ENCODE measurements at places on chromosomes 4 and X.

DNA sequence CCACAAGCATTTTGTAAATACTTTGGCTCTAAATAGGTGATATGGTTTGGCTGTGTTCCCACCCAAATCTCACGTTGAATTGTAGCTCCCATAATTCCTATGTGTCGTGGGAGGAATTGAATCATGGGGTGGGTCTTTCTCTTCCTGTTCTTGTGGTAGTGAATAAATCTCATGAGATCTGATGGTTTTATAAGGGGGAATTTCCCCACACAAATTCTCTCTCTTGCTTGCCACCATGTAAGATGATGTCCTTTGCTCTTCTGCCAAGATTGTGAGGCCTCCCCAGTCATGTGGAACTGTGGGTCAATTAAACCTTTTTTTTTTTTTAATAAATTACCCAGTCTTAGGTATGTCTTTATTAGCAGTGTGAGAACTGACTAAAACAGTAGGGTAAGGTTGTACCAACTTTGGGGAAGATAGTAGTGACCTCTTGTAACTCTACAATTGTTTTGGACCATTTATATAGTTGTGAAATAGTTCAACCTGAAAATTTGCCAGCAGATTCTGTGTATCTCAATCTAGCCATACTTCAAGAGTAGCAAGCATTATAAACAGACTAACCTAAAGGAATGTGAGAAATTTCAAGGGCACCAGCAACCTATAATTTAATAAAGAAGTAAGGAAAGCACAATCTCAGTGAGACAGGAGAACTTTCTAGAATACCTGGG, 727.8 kb downstream of the GRID2 start:
- DNase-seq: no peak

DNA sequence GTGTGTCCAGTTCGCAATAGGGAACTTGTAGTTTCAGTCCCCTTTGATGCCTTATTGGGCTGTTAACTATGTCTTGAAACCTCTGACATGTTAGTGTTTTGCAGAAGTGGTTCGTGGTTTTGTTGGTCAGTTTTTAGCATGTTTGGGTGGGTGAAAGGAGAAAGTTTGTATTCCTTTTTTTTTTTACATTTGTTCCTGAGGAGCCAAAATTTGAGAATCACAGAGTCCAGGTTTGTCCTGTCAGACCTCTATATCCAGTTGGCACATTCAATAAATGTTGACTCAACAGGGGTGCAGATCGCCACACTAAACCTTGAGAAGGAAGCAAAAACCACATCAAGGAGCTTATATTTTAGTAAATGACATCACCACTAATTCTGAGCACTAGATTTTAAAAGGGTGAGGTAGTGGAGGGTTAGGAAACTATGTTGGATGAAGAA, 26.2 kb downstream of the DLG3 start:
- DNase-seq: no peak

GRCh38 chr4:137923494-137923893, 318.7 kb downstream of the SLC7A11 start:
- no peak for DNase-seq

- DNase-seq: no peak
These were observed 18.0 kb downstream of the C4orf33 start for GRCh38 chr4:129113919-129114318.

DNA sequence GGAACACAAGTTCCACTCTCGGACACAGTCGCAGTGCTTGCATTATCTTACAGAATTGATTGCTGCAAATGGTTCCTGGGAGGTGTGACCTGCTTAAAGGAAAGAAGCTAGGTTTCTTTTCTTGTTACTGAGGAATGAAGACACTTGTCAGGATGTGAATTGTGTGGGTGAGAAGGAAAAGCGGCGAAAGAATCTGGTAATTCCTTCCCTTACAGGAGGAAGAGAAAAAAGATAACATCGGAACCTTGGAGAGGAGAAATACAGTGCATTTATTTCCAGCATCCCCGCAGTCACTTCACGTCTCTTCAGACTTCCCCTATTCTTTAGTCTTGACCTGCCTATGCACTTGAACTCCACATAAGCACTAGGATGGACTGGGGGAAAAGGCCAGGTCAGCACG, 389 bp upstream of the CCSER1 start:
- DNase-seq: no peak

GRCh38 chr4:184400375-184400870, 73.9 kb downstream of the IRF2 start:
- DNase-seq: no peak

DNA sequence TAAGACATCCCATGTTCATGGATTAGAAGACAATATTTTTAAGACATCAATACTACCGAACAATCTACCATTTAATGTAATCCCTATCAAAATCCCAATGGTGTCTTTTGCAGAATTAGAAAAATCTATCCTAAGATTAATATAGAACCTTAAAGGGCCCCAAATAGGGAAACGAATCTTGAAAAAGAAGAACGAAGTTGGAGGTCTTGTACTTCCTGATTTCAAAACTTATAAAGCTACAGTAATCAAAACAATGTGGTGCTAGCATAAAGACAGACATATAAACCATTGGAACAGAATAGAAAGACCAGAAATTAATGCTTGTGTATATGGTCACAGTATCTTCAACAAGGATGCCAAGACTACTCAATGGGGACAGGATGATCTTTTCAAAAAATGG, 42.0 kb downstream of the CENPE start:
- DNase-seq: no peak

DNA sequence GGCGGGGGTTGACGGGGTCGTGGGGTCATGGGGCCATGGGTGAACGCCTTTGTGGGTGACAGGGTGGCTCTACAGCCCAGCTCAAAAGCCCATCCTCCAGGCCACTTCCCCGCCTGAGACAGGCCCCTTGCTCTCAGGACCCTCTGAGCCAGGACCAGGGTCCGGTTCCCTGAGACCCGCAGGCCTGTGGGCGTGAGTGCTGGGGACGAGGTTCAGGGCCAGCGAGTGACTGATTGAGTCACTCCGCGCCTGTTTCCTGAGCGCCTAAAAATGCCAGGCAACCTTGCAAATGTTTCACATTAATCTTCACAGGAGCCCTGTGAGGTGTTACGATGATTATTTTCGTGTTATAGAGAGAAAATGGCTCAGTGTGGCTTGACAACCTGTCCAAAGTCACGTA, 97.8 kb downstream of the ZNF674 start:
- no peak for DNase-seq

- no peak for DNase-seq
These were observed 523.8 kb upstream of the CPEB2 start for GRCh38 chr4:14478504-14478903.

- no peak for DNase-seq
These were observed 123.2 kb downstream of the ELOVL6 start for GRCh38 chr4:110075083-110075738.

GRCh38 chr4:98341309-98341708, 80.1 kb downstream of the RAP1GDS1 start:
- DNase-seq: no peak

GRCh38 chr4:180009316-180009715, 2233.9 kb upstream of the TENM3 start:
- DNase-seq: no peak

DNA sequence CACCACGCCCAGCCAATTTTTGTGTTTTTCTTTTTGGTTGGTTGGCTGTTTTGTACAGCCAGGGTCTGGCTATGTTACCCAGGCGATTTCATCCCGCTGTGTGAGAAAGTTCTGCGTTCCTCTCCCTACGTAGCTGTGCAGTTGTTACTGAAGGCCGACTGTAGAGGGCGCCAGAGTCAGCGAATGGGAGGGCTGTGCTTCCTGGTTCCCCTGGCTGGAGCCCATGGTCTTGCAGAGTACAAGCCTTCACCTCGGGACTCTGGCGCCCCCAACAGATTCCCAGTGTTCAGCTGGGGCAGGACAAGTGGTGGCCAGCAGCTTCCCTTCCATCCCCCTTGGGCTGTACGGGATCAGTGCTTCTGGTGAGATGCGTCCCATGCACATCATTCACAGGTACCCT, 5.6 kb upstream of the CT45A1 start:
- DNase-seq: peak; percentile 56

DNA sequence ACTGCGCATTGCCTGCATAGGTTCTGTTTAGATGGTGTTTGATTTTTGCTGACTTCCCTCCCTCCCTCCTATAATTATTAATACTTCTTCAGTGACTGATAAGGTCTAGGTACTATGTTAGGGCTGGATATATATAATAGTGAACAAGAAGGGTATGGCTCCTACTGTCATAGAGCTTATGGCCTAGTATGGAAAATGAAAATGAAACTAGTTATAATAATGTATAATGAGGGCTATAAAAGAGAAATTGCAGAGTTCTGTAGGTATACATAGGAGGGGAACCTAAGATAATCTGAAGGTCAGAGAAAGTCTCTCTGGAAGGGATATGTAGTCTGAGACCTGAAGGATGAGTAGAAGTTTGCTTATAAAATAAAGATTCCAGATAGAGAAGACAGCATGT, 102.1 kb downstream of the DCK start:
- no peak for DNase-seq

DNA sequence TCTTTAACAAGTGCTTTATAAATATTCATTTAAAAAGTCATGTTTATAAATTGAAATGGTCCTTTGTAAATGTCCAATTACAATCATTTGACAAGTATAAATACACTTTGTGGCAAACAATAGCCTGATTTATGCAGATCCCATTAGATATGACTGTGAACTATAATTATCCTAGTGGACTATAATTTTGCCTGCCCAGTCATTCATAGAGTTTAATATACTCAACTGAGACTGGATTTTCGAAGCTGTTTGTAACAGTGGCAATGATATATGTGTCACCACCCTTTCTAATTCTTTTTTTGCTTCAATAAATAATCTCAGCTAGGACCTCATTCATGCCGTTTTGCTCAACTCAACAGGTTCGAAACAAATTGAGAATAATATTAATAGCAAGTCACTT, 732.0 kb downstream of the PCDH18 start:
- no peak for DNase-seq

DNA sequence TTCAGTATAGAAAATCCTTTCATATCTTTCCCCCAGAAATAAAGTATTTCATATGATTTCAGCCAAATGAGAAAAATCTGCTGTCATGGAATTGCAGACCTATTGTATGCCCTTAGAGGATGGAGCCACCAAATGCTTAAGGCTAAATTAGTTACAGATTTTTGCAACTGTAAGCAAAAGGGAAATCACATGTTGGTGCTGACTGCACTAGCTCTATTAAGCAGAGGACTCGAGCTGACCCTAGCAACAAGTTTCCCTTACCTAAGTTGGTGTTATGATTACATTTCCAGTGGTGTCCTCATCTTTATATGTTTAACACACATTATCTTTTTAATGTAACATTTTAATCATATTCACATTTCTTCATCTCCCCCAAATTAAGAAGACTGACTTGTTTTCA, 58.3 kb upstream of the DOCK11 start:
- no peak for DNase-seq

GRCh38 chrX:48715072-48715471, 18.5 kb downstream of the SUV39H1 start:
- peak; percentile 73 for DNase-seq

DNA sequence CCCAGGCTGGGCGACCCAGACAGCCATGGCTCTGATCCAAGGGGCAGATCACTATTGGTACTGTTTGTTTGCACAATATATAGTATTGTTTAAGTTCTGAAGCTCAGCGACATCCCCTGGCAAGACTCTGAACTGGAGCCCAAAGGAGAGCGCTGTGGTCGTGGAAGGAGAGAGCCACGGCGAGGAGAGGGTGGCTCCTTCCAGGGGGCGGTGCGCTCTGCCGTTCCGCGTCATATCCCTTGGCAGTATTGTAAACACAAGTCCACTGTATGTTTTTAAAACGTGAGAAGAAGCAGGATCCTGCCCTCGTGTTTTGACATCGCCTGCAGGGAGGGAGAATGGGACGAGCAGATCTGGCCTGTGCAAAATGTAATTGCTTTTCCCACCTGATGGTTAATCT, 185.5 kb downstream of the RAB28 start:
- no peak for DNase-seq

DNA sequence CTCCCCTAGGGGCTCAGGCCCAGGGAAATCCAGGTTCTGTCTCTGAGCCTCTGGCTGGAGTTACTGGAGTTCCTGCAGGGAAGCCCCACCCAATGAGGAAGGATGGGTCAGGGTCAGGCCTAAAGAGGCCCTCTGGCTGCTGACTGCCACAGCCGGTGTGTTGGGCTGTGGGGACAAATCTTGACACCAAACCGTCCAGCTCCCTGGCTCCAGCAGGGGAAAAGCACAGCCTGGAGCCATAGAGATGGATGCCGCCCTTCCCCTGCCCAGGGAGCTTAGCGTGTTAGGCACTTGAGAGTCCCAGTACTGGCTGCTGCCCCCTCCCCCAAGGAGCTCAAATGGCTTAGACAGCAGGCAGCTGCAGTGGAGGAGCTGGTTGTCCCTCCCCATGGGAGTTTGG, 321.3 kb upstream of the LCORL start:
- no peak for DNase-seq

GRCh38 chrX:51891821-51892551, 1.4 kb upstream of the MAGED1 start:
- DNase-seq: no peak

DNA sequence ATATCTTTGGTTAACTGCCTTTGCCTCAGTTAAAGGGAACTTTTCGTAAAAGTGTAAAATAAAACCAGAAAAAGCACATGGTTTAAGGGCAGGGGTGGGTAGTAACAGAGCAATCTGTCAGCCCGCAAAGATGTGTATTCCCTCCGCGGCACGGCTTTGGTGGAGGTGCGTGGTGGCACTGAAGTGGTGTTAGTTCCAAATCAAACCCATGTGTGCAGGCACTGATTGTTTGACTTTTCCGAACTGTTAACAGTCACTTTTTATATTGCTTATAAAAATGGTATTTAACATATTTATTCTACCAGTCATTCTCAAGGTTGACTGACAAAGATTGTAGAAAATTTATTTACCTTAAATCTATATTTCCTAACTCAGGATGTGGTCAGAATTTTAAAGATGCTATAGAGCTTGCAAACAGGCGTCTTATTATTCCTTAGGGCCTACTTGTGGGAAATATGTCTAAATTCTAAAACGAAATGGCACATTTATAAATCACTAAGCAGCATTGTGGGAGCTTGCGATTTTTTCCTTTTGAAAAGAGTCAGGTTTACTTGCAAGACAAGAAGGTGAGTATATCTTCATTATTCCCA, 272.7 kb upstream of the PCDH18 start:
- no peak for DNase-seq

DNA sequence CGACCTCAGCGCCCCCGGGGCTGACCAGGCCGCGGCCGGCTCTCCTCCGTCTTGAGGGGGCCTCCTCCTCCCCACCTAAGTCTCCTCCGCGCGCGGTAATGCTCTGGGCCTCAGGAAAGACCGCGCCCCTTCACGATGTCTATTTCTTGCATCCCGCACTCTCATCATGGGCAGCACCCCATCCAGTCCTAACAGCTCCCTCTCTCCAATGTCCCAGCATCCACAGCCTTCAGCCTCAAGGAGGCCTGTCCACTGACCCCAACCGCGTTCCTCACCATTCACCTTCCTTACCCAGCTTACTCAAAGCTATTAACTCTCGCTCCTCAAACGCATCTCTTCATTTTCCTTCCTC, 77.5 kb downstream of the MAGED4 start:
- no peak for DNase-seq

- DNase-seq: peak; percentile 70
These were observed 14.1 kb downstream of the RAB40AL start for GRCh38 chrX:102950908-102951866.

- DNase-seq: no peak
These were observed 204.2 kb downstream of the GPC3 start for GRCh38 chrX:133781174-133781573.

- DNase-seq: peak; percentile 68
These were observed 2.1 kb downstream of the SEL1L3 start for GRCh38 chr4:25860586-25861279.
